Activated T-helper 17 cell treated with anti-CD3 and anti-CD28 coated beads, Interleukin-2, amount 50 U/mL, for 72 hours (primary cell): ENCODE measurements at places on chromosomes 16 and 17. TPM values are rescaled to one million over a fixed set of nuclear protein-coding genes. Genes with fewer than 3 reads are reported as not detected.

- no peak for ATAC-seq
Observed at GRCh38 chr16:21233521-21234150, at the start of gene ANKS4B. TSS of gene ANKS4B (plus strand) at chr16:21233699. CDS start at chr16:21233738, 39 bp downstream.

GRCh38 chr16:27923751-27924150, 139.8 kb downstream of the GSG1L start:
- ATAC-seq, result no peak

DNA sequence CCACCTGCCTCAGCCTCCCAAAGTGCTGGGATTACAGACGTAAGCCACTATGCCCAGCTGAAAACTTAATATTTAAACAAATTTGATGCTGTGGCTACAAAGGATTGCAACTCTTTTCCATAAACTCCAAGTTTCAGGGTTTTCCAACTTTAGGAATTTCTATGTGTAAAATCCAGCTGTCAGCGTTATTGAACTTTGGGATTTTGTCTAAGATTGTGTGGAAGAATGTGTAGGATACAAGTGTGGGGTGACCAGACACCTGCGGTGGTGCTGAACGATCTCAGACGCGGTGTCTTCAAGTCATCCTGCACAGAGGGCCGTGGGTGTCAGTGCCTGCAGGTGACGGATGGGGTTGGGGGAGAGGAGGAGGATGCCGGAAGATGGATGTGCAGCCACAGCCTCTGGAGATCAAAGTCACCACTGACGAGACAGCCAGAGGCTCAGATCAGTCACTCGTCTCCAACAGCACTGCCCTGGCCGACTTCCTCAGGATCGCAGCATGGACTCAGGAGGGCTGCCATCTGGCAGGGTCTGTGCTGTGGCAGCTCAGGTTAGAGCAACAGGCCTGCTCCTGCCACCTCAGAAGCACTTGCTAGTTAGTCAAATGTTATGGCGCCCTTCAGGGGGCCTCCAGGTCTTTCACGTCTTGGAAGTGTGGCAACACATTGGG, 13.0 kb downstream of the ACSF3 start:
- no peak for ATAC-seq

Gene HDAC5
- 45.4 TPM for total RNA-seq

Gene MED13
- total RNA-seq, result 48.9 TPM
